Stimulated activated CD4-positive, alpha-beta T cell treated with anti-CD3 and anti-CD28 coated beads, Interleukin-12 subunit alpha, Interleukin-12 subunit beta, amount 100 ng/mL, for 4 hours (primary cell): ENCODE measurements at places on chromosomes 7 and 10.

GRCh38 chr7:71311576-71311975 lies 179.6 kb downstream of the GALNT17 start:
- no peak for DNase-seq

- no peak for DNase-seq
Observed at GRCh38 chr10:77531441-77532001, 106.1 kb downstream of the KCNMA1 start.

GRCh38 chr10:79277579-79278269 lies 69.5 kb upstream of the PPIF start:
- no peak for DNase-seq

DNA sequence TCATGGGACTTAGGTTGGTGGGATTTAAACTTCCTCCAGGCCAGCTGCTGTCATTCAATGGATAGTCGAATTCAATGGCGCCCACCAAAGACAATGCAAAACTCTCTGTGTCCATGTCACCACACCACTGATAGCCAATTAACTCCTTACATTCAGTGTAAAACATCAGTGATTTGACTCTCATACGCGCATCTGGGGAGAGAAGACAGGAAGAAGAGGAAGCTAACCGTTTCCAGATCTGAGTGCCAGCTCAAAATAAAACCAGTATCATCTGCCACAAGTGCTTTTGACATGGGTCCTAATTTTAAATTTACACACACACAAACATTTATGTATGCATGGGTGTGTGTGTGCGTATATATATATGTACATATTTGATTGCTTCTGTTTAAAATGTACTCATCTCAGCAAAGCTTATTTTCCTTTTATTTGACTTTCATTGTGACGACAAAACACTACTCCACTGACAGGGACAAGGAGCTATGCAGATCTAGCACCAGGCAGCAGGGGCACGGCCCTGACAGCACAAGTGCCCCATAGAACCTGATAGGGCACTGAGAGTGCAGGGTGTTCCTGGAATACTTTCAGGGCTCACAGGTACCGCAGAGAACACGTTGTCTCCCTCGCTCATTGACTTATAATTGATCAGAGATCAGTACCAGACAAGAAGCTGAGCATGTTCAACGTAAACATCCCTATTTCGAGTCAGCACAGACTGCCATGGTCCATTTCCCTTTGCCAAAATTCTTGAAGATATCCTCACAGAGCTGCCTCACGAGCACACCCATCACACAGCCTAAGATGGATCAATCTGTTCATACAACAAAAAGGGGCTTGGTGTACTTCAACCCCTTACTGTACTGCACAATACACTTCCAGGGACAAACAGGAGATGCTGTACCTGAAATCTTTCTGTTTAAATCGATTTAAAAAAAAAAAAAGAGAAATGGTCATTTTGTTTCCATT lies 176.1 kb downstream of the COBL start:
- no peak for DNase-seq

DNA sequence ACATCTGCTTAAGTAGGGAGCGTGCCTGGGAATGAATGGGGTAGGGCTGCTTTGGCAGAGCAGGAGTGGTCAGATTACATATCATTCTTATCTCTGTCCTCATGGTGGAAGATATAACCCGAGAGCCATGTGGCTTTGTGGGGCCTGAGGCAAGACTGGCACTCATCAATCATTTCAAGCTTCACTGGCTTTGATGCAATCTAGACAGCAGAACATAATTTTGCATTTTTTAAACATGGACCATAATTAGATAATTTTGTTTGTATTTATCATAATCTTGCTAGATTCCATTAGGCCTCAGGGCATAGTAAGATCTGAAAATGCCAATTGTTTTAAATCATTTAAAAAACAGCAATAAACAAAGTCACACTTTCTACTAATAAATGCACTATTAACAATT lies 480.3 kb downstream of the NXPH1 start:
- DNase-seq = no peak

DNA sequence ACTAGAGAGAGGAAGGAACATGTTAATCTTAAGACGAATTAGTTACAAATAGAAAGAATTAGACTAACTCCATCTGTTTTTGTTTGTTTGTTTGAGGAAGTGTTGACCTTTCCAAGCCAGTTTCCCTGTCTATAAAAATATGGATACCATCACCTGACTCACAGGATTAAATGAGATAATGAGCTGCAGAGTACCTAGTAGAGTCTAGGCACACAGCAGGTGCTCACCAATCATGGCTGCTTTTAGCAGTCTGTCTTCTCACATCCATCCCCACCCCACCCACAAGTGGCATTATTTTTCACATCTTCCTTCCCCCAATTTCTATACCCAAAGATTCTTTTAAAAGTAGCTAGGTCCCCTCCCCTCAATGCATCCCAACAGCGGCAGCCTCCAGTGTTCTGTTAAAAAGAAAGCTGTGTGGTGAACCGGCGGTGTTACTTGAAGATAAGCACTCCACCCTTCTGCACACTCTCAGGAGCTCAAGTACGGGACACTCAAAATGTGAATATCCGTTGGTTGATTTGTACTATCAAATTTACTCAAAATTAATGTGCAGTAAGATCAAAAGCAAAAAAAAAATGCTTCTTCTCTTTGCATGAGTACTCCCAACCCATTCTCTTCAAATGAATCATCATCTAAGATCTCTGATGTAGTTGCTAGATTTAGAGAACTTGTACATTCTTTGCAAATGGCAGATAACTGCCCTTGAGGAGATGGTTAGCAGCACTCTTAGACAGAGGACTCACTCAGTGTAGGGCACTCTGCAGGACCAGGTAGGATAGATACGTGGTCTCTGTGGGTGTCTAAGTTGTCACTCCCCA lies 145.4 kb upstream of the ASAH2 start:
- no peak for DNase-seq

GRCh38 chr7:4168541-4168940 lies 513.6 kb upstream of the FOXK1 start:
- no peak for DNase-seq

GRCh38 chr7:73810998-73811360 lies 19.8 kb upstream of the CLDN4 start:
- no peak for DNase-seq

DNA sequence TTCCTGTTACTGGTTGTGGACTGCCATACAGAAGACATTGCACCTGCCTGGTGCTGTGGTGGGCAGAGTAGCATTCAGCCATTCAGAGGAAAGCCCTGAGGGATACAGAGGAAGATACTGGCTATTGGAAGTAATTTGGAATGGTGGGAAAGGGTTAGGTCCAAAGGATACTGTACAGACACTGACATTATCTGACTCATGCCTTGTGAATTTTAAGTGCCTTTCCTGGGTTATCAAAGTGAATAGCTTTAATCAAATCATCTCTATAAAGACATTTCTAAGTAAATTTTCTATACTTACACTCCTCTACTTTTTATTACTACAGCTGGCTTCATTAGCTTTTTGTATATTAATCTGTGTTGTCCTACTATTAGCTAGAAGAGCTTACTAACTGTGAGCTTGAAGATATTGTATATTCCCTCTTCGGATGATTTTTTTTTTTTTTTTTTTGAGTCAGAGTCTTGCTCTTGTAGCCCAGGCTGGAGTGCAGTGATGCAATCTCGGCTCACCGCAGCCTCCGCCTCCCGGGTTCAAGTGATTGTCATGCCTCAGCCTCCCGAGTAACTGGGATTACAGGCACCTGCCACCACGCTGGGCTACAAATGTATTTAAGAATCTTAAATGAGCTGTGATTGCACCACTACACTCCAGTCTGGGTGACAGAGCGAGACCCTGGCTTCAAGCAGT lies 186.5 kb downstream of the ADK start:
- DNase-seq = no peak

GRCh38 chr10:72688208-72688651 lies 3.7 kb upstream of the MCU start:
- DNase-seq = no peak

GRCh38 chr7:17523813-17524739 lies 225.6 kb downstream of the AHR start:
- DNase-seq = no peak

- no peak for DNase-seq
Observed at GRCh38 chr10:4511509-4511908, 314.5 kb upstream of the AKR1E2 start.

DNA sequence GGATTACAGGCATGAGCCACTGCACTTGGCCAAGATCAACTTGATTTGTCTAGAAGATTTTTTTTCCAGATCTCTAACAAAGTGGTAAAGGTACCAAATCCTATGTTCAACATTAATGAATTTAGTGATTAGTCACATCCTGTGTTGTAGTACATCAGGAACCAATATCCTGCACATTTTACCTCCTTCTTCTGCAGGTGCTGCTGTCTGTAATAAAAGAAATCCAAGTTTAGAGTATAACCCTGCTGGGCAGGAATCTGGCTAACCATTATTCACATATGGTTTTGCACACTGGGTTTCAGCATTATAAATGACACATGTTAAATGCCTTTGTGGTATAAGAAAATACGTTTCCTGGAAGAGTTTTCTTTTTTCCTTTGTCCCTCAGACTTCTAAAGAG lies 10.8 kb downstream of the PARD3 start:
- DNase-seq = no peak

- no peak for DNase-seq
Observed at GRCh38 chr10:120477743-120478141, 20.7 kb downstream of the PLPP4 start.

DNA sequence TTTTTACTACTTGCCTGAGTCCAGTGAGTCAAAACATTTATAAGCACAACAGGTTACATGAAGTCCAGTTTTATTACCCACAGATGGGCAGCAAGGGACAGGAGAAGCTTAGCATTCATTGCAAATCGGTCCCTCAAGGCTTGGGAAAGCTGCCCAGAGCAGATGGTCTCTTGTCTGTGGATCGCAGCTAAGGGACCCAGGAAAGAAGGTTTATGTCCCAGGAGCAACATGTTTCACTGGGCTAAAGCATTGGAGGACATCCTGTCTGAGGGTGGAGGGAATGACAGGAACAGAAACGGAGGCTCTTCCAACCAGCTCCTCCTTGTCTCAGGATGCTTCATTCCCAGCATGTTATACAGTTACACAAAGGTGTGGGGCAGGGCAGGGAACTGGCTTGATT lies 39.3 kb downstream of the TRIM24 start:
- DNase-seq = no peak

GRCh38 chr10:44749151-44749550 lies 162.0 kb upstream of the TMEM72 start:
- DNase-seq = no peak

GRCh38 chr7:148153616-148154284 lies 436.8 kb upstream of the C7orf33 start:
- no peak for DNase-seq

- no peak for DNase-seq
Observed at GRCh38 chr7:158684329-158684728, 20.3 kb downstream of the NCAPG2 start.

DNA sequence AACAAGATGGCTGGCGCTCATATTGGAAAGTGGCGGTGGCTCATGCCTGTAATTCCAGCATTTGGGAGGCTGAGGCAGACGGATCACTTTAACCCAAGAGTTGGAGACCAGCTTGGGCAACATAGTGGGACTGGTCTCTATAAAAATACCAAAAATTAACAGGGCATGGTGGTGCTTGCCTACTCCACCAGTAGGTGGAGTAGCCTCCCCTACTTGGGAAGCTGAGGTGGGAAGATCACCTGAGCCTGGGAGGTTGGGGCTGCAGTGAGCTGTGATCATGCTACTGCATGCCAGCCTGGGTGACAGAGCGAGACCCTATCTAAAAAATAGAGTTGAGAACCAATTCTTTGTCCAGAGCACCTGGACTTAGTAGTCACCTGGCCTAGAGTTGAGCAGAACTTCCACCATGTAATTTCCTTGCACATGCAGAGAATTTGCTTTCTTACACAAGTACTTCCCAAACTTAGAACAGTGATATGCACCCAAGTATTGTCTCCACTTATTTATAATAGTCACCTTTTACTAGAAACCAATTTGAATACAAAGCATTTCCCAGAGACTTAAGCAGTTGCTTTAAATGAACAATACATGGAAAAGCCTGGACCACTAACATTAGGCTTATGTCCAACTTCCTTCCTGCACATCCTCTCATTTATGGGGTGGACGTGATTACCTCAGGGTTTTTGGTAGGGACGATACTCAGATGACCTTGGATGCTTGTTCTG lies 15.9 kb downstream of the LAMB4 start:
- no peak for DNase-seq

GRCh38 chr7:5230265-5231067 lies 40.4 kb downstream of the WIPI2 start:
- no peak for DNase-seq

DNA sequence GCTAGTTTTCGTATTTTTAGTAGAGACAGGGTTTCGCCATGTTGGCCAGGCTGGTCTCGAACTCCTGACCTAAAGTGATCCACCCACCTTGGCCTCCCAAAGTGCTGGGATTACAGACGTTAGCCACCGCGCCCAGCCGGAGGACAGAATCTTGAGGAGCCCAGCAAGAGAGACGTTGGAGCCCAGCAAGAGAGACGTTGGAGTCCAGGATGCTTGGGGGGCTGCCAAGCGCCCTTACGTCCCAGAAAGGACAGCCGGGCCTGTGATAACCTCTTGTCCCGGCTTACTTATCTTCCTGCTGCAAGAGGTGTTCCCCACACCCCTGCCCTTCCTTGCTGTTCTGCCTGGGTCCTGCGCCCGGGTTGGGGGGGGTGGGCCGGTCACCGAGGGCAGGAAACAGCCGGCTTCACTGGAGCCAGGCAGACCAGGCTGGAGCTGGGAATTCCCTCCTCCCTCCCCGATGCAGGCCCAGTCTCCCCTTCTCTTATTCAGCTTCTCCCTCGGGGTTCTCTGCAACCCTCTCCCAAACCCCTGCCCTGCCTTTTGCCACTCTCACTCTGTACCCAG lies 1.9 kb upstream of the EPHB4 start:
- DNase-seq = no peak

- DNase-seq = no peak
Observed at GRCh38 chr7:151272405-151272804, 23.9 kb upstream of the SMARCD3 start.

- DNase-seq = no peak
Observed at GRCh38 chr10:3010334-3010733, 57.0 kb upstream of the PFKP start.

DNA sequence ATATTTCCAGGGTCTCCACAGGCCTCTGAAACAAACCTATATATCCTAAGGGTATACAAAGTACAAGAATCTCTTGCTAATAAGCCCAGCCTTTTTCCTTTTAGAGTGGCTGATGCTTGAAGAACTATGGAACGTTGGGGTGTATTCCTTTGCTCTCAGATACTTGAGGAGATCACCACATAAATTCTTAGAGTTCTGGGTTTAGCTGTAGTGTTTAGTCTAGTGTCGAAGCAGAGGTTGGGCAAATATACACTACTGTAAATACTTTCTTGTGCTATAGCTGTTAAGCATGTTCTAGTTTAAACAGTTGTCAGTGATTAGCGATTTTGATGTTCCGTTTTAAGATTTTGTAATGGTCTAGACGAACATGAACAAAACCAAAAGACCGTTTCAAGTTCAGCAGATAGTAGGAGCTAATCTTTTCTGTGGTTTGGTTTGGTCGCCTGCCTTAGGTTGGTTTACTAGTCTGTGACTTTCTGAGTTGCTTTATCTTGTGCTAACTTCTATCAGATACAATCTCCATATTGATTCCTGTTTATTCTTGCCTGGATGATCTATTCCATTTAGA lies 229.6 kb downstream of the NSUN6 start:
- no peak for DNase-seq
